ENCODE measurements at places on chromosomes 5 and 9. TPM values are rescaled to one million over a fixed set of nuclear protein-coding genes. Genes with fewer than 3 reads are reported as not detected.

GRCh38 chr5:155052532-155052931, 39.0 kb downstream of the KIF4B start:
- no peak for DNase-seq

Gene TAL2
- total RNA-seq = not detected

GRCh38 chr5:132475987-132476875, 14.3 kb downstream of the IRF1 start:
- no peak for DNase-seq

DNA sequence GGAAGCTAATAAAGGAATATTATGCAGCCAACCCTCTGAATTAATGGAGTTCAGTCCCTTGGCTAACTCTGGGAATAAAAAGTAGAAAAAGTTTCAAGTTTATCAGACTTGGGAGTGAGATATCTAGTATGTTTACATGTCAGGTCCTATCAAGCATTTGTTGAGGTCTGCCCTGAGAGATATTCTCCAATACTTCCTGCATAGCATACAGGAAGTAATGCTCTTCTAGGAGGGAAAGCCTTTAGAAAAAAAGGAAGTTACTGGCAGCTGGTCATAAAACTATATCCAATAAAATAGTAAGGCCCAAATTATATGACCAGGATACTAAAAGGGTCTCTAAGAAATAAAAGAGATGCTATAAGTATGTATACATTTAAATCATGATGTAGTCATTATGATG, 594.1 kb upstream of the FTMT start:
- no peak for DNase-seq

DNA sequence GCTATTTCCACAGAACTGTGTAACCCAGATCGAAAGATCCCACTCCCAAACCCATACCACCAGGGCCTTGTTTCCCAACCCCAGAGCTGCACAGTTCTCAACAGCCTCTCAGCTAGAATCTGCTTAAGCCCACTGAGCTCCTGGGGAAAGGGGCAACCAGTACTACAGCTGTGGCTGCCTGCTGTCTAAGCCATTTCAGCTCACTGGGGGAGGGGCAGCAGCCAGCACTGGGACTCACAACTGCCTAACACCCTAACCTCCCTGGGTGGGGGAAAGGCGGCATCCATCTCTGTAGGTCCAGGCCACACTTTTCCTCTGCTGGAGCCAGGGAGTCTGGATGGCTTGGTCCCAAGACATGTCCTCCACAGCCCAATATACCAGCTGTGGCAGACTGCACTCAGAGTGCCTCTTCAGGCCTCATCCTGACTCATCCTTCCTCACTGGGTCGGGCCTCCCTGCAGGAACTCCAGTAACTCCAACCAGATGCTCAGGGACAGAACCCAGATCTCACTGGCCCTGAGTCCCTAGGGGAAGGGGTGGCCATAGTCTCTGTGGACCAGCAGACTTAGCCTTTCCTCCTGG, 241.4 kb downstream of the HINT1 start:
- no peak for DNase-seq

DNA sequence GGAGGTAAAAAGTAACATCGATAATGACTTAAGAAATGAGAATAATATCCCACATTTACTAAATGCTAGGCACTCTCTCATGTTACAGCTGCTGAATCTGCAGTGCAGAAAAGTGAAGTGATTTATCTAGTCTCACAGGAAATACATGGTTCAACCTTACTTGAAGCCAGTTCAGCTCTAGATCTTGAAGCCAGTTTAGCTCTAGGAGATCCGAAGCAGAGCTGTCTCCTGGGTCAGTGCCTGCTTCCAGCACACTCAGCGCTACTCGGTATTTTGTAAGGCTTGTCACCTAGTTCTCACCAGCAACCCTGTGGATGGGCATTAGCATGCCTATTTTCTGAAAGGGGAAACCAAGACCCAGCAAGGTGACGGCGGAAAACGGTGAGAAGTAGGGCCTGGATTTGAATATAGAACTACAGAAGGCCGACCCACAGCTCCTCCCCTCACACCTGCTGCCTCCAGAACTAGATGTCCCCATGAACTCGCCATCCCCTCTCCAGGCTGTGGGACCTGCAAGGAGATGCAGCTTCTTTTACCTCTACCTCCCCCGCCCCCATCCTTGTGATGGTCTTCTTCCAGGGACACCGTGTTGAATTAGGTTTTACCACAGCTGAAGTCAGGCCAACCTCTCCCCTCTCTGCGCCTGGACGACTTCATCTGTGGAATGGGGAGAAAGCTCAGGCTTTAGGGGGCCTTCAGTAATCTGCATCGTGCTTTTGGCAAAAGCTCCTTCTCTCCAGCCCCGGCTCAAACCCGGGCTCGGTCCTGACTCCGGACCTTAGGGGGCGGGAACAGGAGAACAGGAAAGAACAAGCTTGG, 4.4 kb upstream of the MSX2 start:
- DNase-seq = no peak

GRCh38 chr5:101977729-101978345, 318.2 kb downstream of the SLCO4C1 start:
- DNase-seq = peak; percentile 34

GRCh38 chr5:43171451-43171850, 20.6 kb upstream of the NIM1K start:
- DNase-seq = no peak

- no peak for DNase-seq
Measured at GRCh38 chr5:20305463-20305862, 317.5 kb upstream of the CDH18 start.

- DNase-seq = peak; percentile 52
Measured at GRCh38 chr9:113343732-113344231, 3.7 kb upstream of the WDR31 start.

- DNase-seq = no peak
Measured at GRCh38 chr5:87661784-87662566, 249.2 kb upstream of the CCNH start.

GRCh38 chr9:16873126-16873802, 2.8 kb upstream of the BNC2 start:
- no peak for DNase-seq

DNA sequence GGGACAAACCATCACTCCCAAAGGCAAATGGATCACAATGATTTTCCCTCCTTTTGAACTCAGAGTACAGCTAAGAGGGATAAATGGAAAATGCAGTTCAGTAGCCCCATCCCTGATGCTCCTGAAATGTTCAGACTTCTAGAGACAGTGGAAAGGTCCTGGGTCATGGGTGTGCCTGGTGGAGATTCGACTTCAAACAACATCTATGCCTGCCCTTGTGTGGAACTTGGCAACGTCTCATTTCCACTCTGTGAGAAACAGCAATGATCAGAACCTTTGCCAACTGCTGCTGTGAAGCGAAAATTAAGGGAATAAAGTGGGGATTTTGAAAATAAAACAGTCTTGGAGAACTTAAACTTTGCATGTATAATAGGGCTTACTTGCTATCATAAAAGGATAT, 778.1 kb downstream of the SEMA5A start:
- DNase-seq = no peak

Gene NUTM2G
- not detected for total RNA-seq

GRCh38 chr5:145478651-145479050, 356.5 kb downstream of the PRELID2 start:
- no peak for DNase-seq

Gene DEPDC1B
- total RNA-seq = 223 TPM

- DNase-seq = no peak
Measured at GRCh38 chr5:25119650-25120049, 474.9 kb upstream of the CDH10 start.

Gene ENHO
- 18.0 TPM for total RNA-seq

DNA sequence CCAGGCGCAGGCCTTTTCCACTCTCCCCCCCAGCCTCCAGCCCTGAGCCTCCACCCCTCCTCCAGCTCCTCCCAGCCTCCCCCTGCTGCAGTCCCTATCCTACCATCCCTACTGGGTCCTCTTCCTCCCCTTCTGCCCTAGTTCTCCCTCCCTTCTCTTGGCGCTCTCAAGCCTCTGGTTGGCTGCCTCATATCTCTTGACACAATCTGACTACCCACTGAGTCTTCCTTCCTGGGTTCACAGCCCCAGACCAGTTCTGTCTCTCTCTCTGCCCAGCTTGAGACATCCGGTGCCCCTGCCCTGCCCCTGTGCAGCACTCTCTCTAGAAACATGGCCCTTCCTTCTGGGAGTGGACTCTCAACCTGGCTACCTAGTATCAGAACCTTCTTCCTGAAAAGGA, 76.2 kb downstream of the TSPAN17 start:
- no peak for DNase-seq

Gene PCDH1
- total RNA-seq = 1.8 TPM

- no peak for DNase-seq
Measured at GRCh38 chr5:56161439-56161823, 71.7 kb downstream of the ANKRD55 start.

- DNase-seq = peak; percentile 98
Measured at GRCh38 chr5:141560725-141561483, 57.9 kb downstream of the DIAPH1 start.

Gene SPINK13
- not detected for total RNA-seq

- DNase-seq = no peak
Measured at GRCh38 chr5:53515988-53516387, 35.6 kb downstream of the FST start.

DNA sequence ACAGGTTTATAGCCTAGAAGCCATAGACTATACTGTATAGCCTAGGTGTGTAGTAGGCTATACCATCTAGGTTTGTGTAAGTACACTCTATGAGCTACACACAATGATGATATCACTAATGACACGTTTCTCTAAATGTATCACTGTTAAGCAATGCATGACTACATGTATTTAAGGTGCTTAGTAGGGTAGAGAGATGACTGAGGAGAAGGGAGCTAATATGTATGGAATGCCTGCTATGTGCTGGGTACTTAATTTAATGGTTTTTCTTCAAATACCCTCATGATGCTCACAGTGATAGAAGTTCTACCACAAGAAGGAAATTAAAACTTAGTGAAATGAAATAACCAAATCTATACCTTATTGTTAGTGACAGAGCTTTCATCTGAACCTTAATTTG, 1785.5 kb downstream of the EFNA5 start:
- no peak for DNase-seq

DNA sequence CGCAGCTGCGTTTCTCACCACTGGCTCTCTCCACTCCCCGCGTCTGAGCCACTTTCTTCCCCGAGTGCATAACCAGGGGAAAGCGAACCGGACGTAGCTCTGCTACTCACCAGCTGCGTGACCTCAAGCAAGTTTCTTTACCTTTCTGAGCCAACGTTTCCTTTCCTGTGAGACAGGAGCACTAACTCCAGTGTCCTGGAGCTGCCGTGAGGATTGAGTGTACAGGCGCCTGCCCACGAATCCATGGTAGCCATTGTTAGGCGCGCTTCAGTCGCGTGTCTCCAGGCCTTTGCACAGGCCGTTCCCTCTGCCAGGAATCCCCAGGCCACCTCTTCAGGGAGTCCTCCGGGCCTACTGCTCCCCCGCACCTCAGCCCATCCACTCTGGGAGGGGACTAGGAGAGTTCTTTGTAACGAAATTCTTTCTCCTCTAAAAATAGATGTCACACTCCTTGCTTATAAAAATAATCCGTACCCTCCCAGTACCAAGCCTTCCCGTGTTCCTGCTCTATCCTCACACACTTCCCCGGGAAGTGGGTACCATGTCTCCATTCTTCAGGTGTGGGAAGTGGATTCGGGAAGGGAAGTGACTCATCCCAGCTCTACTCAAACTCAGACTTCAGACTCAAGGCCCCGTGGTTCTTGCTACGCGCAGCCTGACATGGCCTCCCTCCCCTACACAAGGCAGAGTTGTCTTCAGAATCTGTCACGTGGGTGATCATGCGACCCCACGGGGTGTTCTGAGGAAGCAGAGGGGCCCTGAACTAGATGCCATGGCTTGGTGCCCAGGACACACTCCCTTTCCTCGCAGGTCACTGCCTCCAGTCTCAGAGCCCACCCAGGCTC, 16.1 kb upstream of the CRB2 start:
- no peak for DNase-seq

GRCh38 chr9:119961774-119962424, 592.7 kb upstream of the BRINP1 start:
- no peak for DNase-seq

GRCh38 chr9:135345775-135346433, 133.7 kb upstream of the PPP1R26 start:
- DNase-seq = no peak

DNA sequence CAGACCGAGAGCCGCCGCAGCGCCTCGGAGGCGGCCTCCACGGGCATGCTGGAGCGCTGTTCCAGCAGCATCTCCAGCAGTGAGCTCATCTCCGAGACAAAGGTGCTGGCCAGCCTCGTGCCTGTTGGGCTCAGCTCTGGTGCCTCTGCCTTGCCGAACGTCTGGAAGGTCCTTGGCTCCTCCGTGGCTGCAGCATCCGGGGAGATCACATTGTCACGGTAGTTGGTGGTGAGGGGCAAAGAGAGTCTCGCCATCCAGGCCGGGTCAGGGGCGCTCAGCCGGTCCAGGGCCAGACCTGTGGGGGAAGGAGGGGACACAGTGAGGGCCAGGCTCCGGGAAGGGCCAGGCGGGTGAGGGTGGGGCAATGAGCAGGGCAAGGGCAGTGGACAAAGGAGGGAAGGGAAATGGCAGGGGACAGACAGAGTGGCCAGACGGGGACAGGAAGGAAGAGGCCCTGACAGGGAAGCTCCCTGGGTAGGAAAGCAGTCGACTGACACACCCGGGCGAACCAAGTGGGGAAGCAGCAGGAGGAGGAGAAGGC, 12.4 kb downstream of the PCDH12 start:
- peak; percentile 58 for DNase-seq

DNA sequence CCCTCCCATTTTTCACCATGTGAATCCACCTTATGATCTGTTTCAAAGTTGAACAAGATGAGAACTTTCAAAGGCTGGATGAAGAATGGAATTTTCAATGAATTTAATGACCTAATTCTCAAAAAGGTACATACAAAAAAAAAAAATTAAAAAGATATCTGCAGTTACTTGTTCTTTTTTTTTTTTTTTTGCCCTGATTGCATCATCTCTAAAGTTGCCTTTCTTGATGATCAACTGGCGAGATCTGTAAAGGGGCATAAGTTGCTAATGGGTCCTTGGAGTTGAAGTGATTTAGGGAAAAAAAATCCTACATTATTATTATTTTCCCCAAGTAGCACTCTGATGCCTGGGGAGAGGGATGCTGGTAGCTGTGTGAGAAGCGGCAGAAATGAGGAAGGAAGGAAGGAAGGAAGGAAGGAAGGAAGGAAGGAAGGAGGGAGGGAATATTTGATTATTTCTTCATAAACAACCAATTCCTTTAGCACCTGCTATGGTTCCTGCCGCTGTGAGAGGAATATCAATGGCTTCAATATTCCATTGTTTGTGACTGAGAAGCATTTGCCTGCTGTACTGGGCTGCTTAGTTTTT, 48.8 kb upstream of the CD180 start:
- DNase-seq = no peak

- no peak for DNase-seq
Measured at GRCh38 chr5:76521240-76521758, 101.9 kb downstream of the F2RL2 start.

DNA sequence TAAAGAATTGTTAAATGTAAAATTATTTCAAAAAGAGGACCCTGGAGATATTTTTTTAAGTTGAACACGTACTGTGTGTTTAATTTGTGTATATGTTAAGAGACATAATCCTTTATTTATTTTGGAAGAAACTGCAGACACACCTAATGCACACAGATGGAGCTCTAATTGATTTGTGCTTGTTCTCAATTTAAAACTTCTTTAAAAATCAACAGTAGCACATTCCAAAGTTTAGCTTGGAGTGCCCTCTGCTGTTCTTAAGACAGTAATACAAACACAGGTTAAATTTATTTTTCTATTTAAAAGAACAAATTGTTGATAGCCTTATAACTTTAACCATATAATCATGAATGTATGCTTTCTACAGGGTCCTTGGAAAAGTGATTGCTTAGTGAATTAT, 277.6 kb upstream of the ADAMTS16 start:
- DNase-seq = peak; percentile 47
